ENCODE measurements at places on chromosomes 7 and 10.

DNA sequence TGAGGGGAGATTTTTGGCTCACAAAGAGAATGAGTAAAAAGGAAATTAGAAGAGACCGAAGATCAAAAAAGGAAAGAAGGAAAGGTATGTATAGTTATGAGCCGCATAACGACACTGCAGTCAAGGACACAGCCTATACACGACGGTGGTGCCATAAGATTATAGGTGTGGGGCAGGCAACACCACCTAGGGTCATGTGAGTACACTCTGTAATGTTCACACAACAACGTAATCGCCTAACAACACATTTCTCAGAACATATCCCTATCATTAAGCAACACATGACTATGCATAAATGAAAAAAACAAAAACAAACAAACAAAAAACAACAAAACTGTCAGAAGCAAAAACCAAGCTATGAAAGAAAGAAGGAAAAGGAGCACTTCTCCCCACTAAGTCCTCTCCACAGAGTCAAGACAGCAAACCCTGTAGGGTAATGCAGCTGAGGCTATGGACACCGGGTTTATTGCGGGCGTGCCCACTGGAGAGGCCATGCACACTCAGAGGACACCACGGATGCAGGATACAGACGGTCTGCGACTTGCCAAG lies 45.1 kb downstream of the PIP4K2A start:
- no peak for DNase-seq

DNA sequence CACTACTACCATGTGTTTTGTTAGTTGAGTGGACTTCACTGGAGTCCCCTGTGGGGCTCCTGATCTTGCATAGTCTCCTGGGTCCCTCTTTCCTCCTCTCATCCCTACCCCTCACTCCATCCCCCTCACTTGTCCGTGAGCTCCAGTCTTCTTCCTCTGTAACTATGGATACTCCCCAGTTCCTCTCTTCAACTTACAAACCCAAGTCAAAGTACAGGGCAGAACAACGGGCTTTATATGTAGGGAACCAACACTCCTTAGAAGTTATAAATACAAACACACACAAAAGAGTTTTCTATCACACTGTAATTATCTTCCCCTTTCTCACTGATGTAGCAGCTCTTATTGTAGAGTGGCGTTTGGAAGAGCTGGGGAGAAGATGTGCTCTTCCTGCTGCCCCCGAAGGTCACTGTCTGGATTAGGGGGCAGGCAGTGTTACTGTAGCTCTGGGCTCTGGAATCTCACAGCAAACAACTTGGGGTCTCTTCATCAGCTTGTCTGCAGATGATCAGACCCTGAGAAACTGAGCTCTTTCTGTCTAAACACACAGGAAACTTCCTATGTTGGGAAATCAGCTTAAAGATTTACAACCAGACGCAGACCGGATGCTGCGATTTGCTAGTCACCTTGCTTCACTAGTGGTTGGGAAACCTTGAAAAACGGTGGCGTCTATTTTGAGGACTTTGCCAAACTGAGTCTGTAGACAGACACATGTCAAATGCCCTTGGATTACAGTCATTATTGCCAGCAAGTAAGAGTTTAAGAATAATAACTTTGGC lies 13.6 kb downstream of the SNX10 start:
- DNase-seq, result no peak

DNA sequence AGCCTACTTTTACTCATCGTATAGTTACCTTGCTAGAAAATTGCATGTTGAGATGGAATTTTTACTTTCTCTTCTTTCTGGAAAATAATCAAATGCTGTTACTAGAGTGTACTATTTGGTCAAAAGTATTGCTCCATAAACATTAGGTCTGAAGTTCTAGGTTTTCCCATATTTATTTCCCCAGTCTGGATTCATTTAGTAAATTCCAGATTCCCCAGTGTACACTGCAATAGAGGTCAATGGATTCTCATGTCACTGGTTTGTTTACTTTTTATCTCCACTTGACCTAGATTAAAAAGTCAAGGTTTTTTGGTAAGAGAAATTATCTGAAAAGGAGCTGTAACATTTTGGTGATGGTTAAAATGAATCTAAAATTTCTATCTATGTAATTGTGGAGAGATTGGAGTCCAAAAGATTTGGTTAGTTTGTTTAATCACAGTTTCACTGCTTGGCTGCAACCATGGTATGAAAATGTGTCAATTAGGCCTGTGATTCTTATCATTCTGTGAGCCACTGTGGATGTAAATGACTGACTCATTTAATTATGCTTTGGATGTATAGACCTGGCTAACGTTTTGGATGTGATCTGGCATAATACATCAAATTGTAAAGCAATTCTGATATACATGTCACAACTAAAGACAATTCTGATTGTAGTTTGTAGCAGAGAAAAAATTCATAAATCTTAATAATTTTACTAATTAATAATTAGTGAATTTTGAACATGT lies 32.7 kb upstream of the STEAP4 start:
- DNase-seq, result no peak

DNA sequence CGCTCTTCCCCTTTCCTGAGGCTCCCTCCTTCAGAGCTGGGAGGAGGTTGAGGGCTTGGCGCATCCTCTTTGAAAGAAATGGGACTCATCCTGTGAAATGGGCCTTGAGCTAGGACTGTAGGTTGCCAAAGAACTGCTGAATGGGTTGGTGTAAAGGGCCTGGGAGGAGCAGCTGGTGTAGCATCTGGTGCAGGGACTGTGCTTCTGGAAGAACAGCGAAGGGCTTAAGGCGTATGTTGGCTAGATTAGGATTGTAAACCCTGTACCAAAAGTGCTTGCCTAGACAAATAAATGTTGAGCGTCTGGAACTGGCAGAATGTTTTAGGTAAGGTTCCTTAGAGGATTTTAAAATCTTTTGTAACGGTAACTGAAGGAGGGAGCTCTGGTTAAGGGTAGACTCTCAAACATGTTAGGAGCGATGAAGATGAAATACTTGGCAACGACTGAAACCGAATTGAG lies 563 bp downstream of the STAM start:
- DNase-seq, result no peak

DNA sequence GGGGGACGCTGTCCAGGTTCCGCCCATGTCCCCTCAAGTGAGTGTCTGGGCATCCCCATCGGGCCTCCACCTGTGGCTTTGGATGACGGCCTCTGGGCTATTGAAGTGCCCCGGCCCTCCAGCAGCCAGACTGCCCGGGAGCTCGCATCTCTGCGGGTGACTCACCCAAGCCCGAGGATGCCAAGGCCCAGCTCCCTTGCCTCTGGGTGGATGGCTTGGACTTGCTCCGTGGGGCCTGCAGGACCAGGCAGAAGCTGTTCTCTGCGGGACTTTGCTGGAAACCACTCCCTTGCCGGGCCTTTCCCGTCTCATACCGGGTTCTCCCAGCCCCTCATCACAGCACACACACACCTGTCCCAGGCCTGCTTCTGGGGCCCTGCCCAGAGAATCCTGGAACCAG lies 22.4 kb downstream of the DPYSL4 start:
- no peak for DNase-seq

GRCh38 chr7:6121141-6121540 lies 90.0 kb downstream of the ANKRD61 start:
- no peak for DNase-seq

- DNase-seq, result peak; percentile 56
Observed at GRCh38 chr10:24518981-24519597, 204.6 kb downstream of the ARHGAP21 start.

DNA sequence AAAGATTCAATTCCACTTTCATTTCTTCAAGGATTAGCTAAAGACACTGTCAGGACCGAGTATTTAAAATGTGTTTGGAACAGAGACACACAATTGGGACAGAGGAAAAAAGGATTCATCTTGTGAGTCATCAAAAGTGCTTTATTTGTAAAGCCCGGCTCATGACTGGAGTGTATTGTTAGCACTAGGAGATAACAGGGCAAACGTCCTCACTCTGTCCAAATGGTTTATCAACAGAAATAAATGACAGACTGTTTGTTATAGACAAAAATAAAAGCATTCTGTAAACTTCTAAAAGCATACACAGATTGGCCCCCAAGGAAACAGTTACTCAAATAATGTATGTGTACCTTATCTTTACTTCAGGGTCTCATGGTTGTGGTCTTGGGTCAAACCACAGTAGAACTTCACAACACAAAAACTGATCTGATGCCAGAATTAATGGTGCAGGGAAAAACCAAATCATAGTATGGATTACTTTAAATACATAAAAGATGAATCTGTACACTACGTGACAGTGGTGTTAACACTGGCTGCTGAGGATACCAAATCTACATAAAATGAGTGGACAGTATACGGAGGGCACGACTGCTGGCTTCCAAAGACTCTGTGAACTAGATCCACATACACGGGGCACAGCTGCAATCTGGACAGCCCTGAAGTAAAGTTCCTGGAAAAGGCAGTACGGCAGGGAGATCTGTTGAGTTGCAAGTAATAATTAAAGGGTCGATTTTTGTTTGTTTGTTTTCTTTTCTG lies 179.4 kb downstream of the PIP4K2A start:
- no peak for DNase-seq

- DNase-seq, result peak; percentile 57
Observed at GRCh38 chr7:101164071-101164840, 1.1 kb downstream of the VGF start.

- no peak for DNase-seq
Observed at GRCh38 chr7:156448918-156449317, 191.7 kb upstream of the RNF32 start.

DNA sequence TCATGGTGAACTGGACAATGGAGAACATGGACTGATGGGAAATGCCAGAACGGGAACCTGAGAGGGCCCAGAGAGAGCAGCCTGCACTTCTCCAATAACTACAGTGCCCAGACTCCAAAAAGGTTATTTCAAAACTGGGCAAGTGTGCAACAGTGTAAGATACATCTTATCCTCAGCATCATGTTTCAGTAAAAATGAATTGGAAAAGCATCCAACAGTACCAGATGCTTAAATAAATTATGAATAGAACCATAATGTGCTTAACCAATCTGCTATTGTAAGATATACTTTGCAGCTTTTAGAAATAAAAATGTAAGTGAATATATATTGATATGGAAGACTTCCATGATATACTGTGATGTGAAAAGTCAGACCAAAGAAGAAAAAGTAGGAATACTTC lies 303.3 kb downstream of the GRID1 start:
- no peak for DNase-seq

DNA sequence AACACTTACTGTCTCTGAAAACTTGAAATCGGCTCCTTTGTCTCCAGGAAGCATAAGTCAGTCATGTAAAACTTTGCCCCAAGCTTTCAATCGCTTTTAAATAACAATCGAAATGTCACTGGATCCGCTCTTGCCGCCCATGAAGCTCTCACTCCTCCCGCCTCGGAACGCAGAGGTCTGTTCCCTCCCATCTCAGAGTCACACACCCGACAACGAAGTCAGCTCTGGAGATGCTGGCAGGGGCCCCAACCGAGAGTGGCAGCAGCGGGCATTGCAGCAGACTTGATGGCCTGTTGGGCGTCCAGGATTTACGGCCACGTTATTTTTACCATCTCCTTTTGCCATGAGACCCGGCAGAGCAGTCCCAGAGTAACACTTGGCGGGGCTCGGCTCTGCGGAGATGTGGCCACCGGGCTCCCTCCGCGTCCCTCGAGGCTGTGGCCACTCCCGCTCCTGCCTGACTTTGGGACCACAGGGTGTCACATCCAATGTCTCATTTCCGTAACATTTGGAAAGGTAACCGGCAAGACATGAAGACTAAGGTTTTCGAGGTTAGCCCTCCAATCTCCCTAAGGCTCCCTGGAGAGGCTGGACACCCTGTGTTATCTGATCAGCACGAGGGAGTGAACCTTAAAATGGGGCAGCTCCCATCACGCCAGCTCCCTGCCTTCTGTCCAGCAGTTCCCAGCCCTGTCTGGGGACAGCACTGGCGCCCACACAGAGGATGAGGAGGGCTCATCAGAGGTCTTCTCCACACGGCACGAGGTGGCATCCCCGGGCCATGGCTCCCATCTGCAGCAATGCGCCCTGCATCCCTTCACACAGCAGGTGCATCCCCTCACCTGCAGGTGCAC lies 62.8 kb upstream of the ADGRA1 start:
- no peak for DNase-seq

DNA sequence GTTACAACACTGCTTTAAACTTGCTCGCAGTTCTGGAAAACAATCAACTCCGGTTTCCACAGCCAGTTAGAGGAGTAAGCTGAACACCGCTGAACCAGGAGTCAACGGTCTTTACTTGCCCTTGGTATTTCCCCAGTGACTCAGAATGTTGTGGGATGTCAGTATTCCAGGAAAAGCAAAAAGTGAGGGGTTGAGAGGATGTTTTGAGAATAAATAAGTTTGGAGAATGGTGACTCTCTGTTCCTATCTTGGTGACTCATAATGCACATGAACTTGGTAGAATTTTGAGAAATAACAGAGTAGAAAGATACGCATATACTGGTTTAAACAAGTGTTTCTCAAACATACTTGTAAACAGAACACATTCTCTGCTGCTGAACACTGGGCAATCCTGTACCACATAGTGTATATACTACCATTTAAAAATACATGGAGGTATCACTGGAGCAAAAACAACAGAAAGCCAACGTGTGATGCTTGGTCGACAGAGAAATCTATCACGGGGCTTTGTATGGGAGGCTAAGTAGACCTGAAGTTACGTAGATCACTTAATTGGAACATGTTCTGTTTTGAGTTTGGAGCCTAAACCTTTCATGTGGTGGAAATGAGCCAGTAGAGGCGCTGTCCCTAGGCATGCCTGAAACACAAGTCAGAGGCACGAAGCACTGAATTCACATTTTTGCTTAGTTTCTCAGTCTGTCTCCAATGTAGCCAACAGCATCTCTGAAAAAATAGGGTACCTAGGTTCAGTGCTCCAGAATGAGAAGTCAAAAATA lies 534.3 kb downstream of the PARD3 start:
- no peak for DNase-seq

DNA sequence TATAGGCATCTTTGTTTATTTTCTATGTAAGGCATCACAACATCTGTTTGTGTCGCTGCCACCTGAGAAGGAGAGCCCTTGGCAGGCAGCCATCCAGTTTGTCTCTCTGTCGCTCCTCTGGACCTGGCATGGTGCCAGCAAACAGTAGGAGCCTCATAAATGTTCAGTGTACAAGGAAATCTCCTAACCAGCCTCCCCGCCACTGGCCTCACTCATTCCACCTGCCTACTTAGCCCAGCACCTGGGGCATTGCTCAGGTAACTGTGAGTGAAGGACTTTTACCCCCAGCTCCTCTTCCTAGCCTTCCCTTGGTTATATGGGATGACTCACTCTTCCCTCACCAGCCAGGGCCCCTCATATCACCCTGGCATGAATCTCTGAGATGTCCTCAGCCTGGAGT lies 61.7 kb upstream of the NPTX2 start:
- peak; percentile 67 for DNase-seq

GRCh38 chr10:49448924-49449323 lies 53.0 kb upstream of the DRGX start:
- DNase-seq, result no peak

- DNase-seq, result peak; percentile 37
Observed at GRCh38 chr7:16695621-16696237, 49.7 kb downstream of the BZW2 start.

- no peak for DNase-seq
Observed at GRCh38 chr7:102890292-102890970, 22.4 kb upstream of the LRRC17 start.

- DNase-seq, result no peak
Observed at GRCh38 chr7:79434098-79434497, 19.4 kb downstream of the MAGI2 start.

Measured in LoVo (cell line).